Activated CD4-positive, alpha-beta T cell treated with anti-CD3 and anti-CD28 coated beads, Interleukin-2, amount 10 ng/mL, durations not matched to agents 24 days and 14 days (primary cell): ENCODE measurements at places on chromosomes 13 and 19.

- H3K4me1 ChIP-seq, result no peaks in the 10 kb centered on the region
- no peak overlapping the region for H3K4me3 ChIP-seq
- DNase-seq, result no peak
- H3K36me3 ChIP-seq, result no peaks in the 10 kb centered on the region
Observed at GRCh38 chr13:105518086-105518485, 1017.4 kb downstream of the EFNB2 start.

- peaks cover 43% of the 10 kb centered on the region for H3K4me1 ChIP-seq
- H3K27ac ChIP-seq, result peak overlapping the region; percentile 68
- H3K27me3 ChIP-seq, result no peaks in the 10 kb centered on the region
- peaks cover 38% of the 10 kb centered on the region for H3K36me3 ChIP-seq
Observed at GRCh38 chr19:16113727-16114126, 2.0 kb downstream of the RAB8A start.

GRCh38 chr13:59527500-59527899, 636.2 kb downstream of the DIAPH3 start:
- H3K4me3 ChIP-seq, result no peak overlapping the region
- peaks cover 4% of the 10 kb centered on the region for H3K4me1 ChIP-seq
- H3K27me3 ChIP-seq, result no peaks in the 10 kb centered on the region
- DNase-seq, result no peak
- H3K27ac ChIP-seq, result no peak overlapping the region

- peaks cover 4% of the 10 kb centered on the region for H3K4me1 ChIP-seq
- H3K4me3 ChIP-seq, result no peak overlapping the region
- no peaks in the 10 kb centered on the region for H3K36me3 ChIP-seq
- H3K27ac ChIP-seq, result no peak overlapping the region
- H3K27me3 ChIP-seq, result no peaks in the 10 kb centered on the region
Observed at GRCh38 chr19:28314756-28315155, 898.2 kb downstream of the UQCRFS1 start.

GRCh38 chr19:31290931-31291590, 58.2 kb downstream of the TSHZ3 start:
- no peak overlapping the region for H3K4me3 ChIP-seq
- no peak overlapping the region for H3K27ac ChIP-seq
- no peak for DNase-seq
- no peaks in the 10 kb centered on the region for H3K27me3 ChIP-seq
